Lung microvascular endothelial cell (primary cell): ENCODE measurements at places on chromosomes 7 and 10. TPM values are rescaled to one million over a fixed set of nuclear protein-coding genes. Genes with fewer than 3 reads are reported as not detected.
A peak's percentile ranks its signal among the peaks of the same experiment; 100 is the strongest.

- peak; percentile 19 for DNase-seq
Observed at GRCh38 chr10:1420661-1421362, 316.5 kb downstream of the ADARB2 start.

DNA sequence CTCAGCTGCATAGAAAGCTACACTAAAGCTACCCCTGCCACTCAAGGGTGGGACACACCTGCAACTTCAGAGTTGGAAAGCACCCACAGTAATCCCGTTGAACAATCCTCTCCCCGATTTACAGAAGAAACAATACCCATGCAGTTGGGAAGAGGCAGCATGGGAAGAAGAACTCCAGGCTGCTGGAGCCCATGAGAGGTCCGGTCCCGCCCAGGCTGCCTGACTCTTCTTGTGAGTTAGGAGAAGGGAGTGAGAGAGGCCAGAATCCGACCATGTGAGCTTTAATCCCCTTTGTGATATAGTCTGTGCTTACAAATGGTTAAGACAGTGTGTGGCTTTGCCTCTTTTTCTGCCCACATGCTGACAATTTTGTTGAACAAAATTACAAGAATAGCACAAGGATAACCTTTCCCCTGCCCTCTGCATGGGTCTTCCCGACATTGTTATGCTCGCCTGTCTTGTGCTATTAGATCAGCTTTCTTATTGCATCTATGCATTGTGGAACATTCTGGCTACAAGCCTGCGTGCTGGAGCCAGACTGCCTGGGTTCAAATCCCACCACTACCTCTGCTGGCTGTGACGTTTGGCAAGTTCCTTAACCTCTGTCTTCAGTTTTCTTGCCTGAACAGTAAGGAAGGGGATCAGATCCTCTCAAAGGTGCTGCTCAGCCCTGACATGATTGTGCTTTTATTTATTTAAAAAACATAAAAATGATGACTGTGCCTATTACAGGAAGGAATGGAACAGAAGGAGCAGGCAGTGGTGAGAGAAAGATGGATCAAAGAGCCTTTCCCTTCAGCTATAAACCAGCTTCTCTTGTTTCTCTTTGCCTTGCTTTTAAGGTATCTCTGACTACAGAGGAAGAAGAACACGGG is 56.0 kb downstream of the BPGM start:
- no peak for DNase-seq

DNA sequence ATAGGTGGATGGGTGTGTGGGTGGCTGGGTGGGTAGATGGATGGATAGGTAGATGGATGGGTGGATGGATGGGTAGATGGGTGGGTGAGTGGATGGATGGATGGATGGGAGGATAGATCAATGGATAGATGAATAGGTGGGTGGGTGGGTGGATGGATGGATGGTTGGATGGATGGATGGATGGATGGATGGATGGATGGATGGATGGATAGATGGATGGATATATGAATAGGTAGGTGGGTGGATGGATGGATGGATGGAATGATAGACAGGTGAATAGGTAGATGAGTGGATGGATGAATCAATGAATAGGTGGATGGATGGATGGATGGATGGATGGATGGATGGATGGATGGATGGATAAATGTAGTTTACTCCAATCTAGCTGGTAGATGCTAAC is 52.7 kb downstream of the FRMPD2 start:
- no peak for DNase-seq

DNA sequence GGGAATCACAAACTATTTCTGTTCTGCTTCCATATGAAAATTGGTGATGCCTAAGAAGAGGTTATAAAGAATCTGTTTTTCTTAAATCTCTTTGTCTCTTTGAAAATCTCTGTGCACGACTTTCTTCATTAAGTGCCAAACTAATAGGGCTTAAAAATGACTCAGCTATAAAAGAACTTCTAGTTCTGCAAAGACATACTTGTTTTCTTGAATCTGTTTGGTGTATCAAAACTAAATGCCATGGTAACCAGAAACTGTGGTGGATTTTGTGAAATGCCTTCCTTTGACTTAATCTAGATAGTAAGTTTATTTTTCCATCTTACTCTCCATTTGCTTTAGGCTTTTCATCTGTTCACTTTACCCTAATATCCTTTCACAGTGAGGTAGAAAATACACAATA is 417.8 kb downstream of the PARD3 start:
- DNase-seq: no peak

Gene KIAA1217
- total RNA-seq: 2.8 and 8.5 TPM in 2 replicates

Gene POMZP3
- 1.7 and 3.8 TPM in 2 replicates for total RNA-seq

Gene NUTM2E
- total RNA-seq: not detected in 2 replicates

DNA sequence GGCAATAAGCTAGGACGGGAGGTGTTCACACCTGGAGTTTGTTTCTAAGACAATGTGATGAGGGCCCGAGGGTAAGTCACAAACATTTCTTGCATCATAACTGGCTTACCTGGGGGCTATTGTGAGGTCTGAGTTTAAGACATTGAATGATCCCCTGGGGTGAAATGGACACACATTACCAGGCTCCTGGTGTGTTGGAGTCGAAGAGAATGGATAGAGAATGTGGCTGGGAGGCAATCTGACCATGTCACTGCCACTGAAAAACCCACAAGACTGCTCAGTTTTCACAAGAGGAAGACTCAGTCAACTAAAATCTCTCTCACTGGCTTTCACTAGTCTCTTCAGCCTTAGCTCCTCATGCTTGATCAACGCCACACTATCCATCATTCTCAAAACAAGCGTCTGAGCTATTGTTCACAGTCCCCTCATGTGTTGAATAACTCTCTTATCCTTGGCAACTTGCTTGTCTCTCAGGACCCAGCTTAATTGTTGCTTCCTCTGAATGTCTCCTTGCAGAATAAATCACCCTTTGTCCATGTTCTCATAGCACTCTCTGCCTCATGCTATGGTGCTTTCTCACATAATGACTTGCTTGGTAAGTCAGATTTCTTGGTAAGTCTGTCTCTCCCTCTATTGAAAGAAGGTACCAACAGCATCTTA is at the start of gene C10orf120:
C10orf120 (minus strand) TSS at position 51 of the 660 bp plus-strand sequence. CDS start 56 bp downstream, outside the sequence.
- no peak for DNase-seq

- DNase-seq: no peak
Observed at GRCh38 chr10:131738396-131738735, 162.4 kb upstream of the PPP2R2D start.

DNA sequence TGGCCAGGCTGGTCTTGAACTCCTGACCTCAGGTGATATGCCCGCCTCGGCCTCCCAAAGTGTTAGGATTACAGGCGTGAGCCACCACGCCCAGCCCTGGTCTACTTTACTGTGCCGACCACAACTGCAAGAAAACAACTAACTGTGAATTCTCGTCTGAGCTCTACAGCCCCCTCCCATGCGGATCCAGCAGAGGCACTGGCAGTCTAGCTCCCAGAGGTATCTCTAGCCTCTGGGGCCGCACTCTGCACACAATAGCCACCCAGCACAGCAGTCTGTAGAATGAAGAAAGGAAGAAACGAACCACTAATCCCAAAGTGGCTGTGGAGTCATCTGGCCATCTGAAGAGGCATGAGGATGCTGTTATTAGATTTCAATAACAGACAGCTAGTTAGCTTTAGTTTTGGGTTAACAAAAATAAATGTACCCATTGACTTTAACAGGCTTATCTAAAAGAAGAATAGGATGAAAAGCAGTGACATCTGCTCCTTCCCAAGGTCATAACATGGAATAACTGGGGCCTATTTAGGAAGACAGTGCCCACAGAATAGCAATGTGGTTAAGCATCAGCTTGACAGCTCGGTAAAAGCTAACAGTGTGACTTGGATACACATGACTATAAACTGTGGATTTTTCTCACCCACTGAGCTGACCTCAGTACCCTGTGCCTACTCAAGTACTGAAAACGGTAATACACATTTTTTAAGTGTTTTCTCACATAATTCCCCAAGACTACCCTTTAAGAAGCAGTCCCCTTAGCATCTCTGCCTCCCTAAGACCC is 131.9 kb downstream of the TNS3 start:
- no peak for DNase-seq

- peak; percentile 27 for DNase-seq
Observed at GRCh38 chr7:98217623-98218582, 6.7 kb downstream of the BHLHA15 start.

DNA sequence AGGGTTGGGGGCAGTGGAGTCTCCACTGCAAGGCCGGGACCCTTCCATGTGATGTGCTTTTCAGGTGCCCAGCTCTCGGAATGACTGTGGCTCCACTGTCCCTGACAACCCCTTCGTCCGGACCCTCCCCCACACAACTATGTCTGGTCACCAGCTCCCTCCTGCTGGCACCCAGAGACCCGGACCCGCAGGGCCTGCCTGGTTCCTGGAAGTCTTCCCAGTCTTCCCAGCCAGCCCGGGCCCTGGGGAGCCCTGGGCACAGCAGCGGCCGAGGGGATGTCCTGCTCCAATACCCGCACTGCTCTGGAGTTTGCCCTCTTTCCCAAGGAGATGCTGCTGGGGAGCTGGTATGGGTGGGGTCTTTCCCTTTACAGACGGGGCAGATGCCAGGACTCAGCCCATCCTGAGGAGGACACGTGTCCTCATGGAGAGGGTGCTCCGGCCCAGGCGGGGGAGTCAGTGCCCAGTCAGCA is 5.5 kb downstream of the ATP6V0E2 start:
- no peak for DNase-seq

DNA sequence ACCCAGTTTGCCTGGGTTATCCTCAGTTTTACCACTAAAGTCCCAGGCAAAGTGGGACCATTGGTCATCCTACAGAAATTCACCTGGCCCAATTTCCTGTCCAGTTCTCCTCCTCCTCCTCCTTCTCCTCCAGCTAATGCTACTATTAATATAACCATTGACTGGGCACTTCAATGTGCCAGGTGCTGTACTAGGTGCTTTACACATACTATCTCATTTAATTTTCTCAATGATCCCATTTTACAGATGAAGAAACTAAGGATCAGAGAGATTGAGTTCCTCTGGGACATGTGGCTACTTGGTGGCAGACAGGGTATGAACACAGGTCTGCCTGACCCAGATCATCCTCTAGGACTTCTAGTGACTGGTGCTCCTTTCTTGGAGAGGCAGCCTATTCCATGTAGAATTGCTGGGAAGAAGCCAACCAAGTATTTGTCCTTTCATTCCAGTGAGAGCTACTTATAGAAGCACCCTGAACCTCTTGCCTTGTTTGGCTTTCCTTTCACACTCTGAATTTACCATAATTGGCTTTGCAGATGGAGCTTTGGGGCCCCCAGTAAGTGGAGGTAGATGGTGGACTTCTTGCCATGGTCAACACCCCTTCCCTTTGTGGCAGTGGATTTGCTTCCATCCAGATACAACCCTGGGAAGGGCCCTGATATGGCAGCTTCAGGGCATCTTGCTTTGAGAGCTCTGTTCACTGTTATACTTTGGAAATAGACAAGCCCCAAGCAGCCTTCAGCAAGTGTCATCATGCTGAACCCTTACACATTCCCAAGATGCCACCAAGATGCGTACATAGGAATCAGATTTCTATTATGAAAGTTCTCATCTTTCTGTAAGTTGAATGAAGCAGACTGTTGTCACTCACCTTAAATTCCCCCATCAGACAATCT is 78.7 kb downstream of the MYOF start:
- DNase-seq: no peak

Gene KCP
- not detected in 2 replicates for total RNA-seq

- no peak for DNase-seq
Observed at GRCh38 chr7:157527686-157528085, 190.9 kb downstream of the DNAJB6 start.

GRCh38 chr10:50260791-50261281 is 9.5 kb upstream of the ASAH2 start:
- DNase-seq: no peak

GRCh38 chr10:458421-458851 is 231.0 kb downstream of the DIP2C start:
- peak; percentile 99 for DNase-seq

DNA sequence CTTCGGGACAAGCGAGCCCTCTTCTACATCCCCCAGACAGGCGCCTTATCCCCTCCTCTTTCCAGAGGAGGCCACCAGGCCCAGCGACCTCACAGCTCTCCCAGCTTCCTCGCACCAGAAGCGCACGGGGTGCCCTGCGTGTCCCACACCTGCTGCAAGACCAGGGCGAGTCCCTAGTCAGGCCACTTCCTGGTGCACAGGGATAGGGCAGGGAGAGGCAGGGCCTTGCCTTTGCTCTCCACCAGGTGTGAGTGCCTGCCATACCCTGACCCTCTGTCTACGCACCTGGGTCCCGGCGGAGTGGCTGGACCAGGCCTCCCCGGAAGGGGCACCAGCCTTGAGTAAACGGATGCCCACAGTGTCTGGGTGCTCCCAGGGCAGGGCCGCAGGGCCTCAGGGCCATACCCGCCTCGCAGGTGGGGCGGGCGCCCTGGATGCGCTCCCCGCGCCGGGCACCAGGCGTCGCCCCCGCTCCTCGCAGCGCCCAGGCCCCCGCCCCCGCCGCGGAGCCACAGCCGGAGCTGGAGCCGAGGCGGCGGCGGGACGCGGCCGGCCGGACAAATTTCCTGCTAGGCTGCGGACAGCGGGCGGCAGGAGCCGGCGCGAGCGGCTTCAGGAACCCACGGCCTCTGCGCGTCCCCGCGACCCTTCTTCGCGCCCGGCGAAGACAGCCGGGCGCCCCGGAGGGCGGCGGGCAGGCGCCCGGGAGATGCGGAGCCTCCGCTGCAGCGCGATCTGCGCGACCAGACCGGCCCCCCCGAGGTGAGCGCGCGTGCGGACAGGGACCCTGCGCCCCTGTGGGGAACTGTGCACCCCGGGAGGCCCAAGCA is at the start of gene PTPRE:
PTPRE (plus strand) TSS at position 556 of the 830 bp plus-strand sequence. CDS start 133,779 bp downstream, outside the sequence.
- peak; percentile 84 for DNase-seq

- DNase-seq: no peak
Observed at GRCh38 chr7:29623973-29624372, 60.3 kb downstream of the PRR15 start.

Gene PILRA
- total RNA-seq: 0.20 and 0.22 TPM in 2 replicates

Gene FAM25C
- total RNA-seq: not detected in 2 replicates

GRCh38 chr7:45696476-45696875 is 122.3 kb downstream of the ADCY1 start:
- DNase-seq: no peak

- no peak for DNase-seq
Observed at GRCh38 chr10:60323162-60323561, 66.5 kb downstream of the ANK3 start.

Gene ARHGAP22
- total RNA-seq: 1.4 and 7.0 TPM in 2 replicates

- peak; percentile 37 for DNase-seq
Observed at GRCh38 chr10:97849687-97850402, at the start of gene GOLGA7B. Gene GOLGA7B (plus strand): TSS chr10:97849843. CDS start chr10:97850304, 461 bp downstream.

Gene FBXO24
- total RNA-seq: under 0.01 and 0.20 TPM in 2 replicates

- peak; percentile 71 for DNase-seq
Observed at GRCh38 chr10:5293691-5294550, 70.8 kb upstream of the UCN3 start.

DNA sequence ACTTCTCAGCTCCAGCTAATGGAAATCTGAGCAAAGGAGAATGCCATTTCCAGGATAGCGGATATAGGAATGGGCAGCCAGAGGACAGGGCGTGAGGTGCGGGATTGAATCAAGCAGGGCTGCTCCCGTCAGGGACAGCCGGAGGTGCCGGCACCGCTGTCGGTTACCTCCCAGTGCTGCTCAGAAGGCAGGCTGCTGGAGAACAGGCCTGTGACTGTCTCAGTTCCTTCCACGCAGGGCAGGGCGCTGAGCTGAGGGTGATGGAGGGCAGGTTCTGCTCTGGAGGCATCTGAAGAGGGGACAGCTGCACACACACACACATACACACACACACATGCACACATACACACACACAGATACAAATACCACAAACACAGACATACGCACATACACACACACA is 111.1 kb downstream of the DOCK1 start:
- no peak for DNase-seq
